ENCODE measurements at places on chromosomes 7 and 10. TPM values are rescaled to one million over a fixed set of nuclear protein-coding genes. Genes with fewer than 3 reads are reported as not detected.

Gene VWA2
- total RNA-seq, result 5.1 TPM

Gene C10orf90
- total RNA-seq, result not detected

Gene GNGT1
- 0.70 TPM for total RNA-seq

Gene PNLIPRP3
- total RNA-seq, result not detected

Gene SYT15B
- total RNA-seq, result 4.9 TPM

Gene SFTPD
- 0.89 TPM for total RNA-seq

Gene VIPR2
- total RNA-seq, result 4.8 TPM

Gene IFIT3
- 10.2 TPM for total RNA-seq

Gene BCAP29
- total RNA-seq, result 66.2 TPM

Gene MALSU1
- total RNA-seq, result 46.6 TPM

Gene OPN1SW
- total RNA-seq, result not detected

Gene CAMK2B
- not detected for total RNA-seq

Gene NUPR2
- 2.8 TPM for total RNA-seq
